Fibroblast of lung (primary cell): ENCODE measurements at places on chromosomes 2 and 18. TPM values are rescaled to one million over a fixed set of nuclear protein-coding genes. Genes with fewer than 3 reads are reported as not detected.
A peak's percentile ranks its signal among the peaks of the same experiment; 100 is the strongest.

- no peaks in the 10 kb centered on the region for H3K4me1 ChIP-seq
- H3K27ac ChIP-seq = no peak overlapping the region
- no peaks in the 10 kb centered on the region for H3K27me3 ChIP-seq
- no peaks in the 10 kb centered on the region for H3K36me3 ChIP-seq
Observed at GRCh38 chr18:39655341-39655740, 2089.7 kb upstream of the CELF4 start.

GRCh38 chr2:26610504-26611335 is 30.4 kb downstream of the CIB4 start:
- H3K27ac ChIP-seq = no peak overlapping the region
- no peak overlapping the region for H3K4me3 ChIP-seq
- DNase-seq = no peak
- peaks cover 46% of the 10 kb centered on the region for H3K27me3 ChIP-seq

- DNase-seq = no peak
- no peak overlapping the region for H3K27ac ChIP-seq
- no peak overlapping the region for H3K4me3 ChIP-seq
Observed at GRCh38 chr2:149225446-149225845, 104.9 kb upstream of the LYPD6 start.

Gene DSG3
- polyA plus RNA-seq = 0.01 and 0.02 TPM in 2 replicates

Gene CRYBA2
- not detected in 2 replicates for polyA plus RNA-seq

GRCh38 chr2:180709392-180710145 is 270.8 kb upstream of the UBE2E3 start:
- H3K27ac ChIP-seq = no peak overlapping the region
- H3K36me3 ChIP-seq = no peaks in the 10 kb centered on the region
- H3K4me3 ChIP-seq = no peak overlapping the region
- peaks cover 2% of the 10 kb centered on the region for H3K4me1 ChIP-seq
- no peak for DNase-seq

- no peak overlapping the region for H3K27ac ChIP-seq
- H3K4me3 ChIP-seq = no peak overlapping the region
Observed at GRCh38 chr2:121147766-121148165, 137.2 kb downstream of the TFCP2L1 start.

Gene GCA
- polyA plus RNA-seq = 5.2 and 7.6 TPM in 2 replicates

Gene SOCS6
- polyA plus RNA-seq = 34.1 and 38.6 TPM in 2 replicates

DNA sequence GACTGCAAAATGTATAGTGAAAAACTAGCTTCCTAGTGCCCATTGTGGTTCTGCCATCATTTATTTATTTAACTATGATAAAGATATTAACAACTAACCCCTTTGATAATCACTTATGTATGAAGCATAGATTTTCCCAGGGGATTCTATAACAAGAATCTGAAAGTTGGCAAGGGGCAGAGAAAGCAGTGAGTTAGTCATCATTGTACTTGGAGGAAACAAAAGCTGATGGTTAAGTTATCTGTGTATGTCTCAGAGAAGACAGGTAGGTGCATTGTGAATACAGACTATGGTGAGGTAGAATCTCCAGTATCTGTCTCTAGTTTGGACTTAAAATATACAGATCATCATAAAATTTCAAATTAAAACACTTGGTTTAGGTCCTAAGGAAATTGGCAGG is 2159.1 kb upstream of the CELF4 start:
- no peaks in the 10 kb centered on the region for H3K36me3 ChIP-seq
- no peaks in the 10 kb centered on the region for H3K4me1 ChIP-seq
- no peak overlapping the region for H3K27ac ChIP-seq
- H3K27me3 ChIP-seq = no peaks in the 10 kb centered on the region

DNA sequence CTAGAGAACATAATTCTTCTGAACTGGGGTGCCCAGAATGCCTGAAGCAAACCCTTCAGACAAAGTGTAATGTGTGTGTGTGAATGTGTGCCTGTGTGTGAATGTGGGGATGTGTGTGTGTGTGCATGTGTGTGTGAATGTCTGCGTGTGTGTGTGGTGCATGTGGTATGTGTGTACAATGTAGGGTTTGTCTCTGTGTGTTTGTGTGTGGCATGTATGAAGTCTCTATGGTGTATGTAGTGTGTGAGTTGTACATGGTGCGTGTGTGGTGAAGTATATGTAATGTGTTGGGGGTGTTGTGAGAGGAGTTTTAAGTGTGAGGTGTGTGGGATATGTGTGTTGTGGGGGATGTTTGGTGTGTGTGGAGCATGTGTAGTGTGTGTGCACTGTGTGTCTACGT is 129.3 kb upstream of the SOX11 start:
- H3K27ac ChIP-seq = no peak overlapping the region
- no peaks in the 10 kb centered on the region for H3K4me1 ChIP-seq
- no peak overlapping the region for H3K4me3 ChIP-seq
- no peaks in the 10 kb centered on the region for H3K36me3 ChIP-seq
- no peak for DNase-seq

Gene LINC00305
- not detected in 2 replicates for polyA plus RNA-seq

Gene WNT10A
- polyA plus RNA-seq = not detected in 2 replicates

GRCh38 chr18:46718501-46719341 is 38.1 kb downstream of the ST8SIA5 start:
- no peak overlapping the region for H3K4me3 ChIP-seq
- peaks cover 3% of the 10 kb centered on the region for H3K4me1 ChIP-seq
- DNase-seq = peak; percentile 90
- no peaks in the 10 kb centered on the region for H3K36me3 ChIP-seq

GRCh38 chr18:12308386-12309100 is 502 bp downstream of the TUBB6 start:
- H3K36me3 ChIP-seq = peaks cover 7% of the 10 kb centered on the region
- H3K27me3 ChIP-seq = no peaks in the 10 kb centered on the region
- H3K4me1 ChIP-seq = peaks cover 7% of the 10 kb centered on the region
- peak overlapping the region; percentile 94 for H3K27ac ChIP-seq
- H3K4me3 ChIP-seq = peak overlapping the region; percentile 84

DNA sequence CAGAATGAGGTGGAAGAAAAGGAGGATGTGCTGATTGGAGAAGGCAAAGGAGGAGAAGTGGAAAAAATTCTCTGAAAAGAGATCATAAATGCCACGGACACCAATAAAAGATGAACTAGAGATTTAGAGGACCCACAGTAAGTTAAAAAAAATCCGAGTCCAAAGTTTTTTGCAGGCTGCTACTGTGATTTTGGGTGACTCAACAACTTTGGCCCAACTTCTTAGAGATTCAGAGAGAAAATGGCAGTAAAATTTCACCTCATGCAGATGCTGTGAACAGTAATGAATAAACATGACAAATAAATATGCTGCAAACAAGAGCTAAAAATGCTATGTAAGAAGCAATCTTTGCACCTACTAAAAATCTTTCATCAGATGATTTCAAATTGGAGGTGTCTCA is 176.9 kb upstream of the SESTD1 start:
- H3K36me3 ChIP-seq = no peaks in the 10 kb centered on the region
- no peak for DNase-seq
- H3K4me3 ChIP-seq = no peak overlapping the region

DNA sequence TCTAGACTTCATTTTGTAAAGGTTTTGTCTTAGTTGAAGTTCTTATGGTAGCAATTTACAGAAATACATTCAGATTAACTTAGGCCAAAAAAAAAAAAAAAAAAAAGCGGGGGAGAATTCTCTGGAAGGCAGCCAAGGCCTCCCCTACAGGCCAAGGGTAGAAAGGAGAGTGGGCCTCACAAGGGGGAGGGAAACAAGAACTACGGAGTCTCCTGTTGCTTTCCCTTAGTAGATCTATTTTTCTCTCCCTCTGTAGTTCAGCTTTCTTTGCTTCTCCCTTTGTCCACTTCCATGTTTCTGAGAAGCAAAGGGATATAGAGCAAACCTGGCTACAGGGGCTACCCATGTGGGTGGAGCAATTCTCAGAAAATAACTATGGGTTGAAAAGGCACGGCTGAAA is 2.4 kb upstream of the STK11IP start:
- H3K4me1 ChIP-seq = peaks cover 2% of the 10 kb centered on the region
- DNase-seq = no peak
- no peaks in the 10 kb centered on the region for H3K36me3 ChIP-seq

DNA sequence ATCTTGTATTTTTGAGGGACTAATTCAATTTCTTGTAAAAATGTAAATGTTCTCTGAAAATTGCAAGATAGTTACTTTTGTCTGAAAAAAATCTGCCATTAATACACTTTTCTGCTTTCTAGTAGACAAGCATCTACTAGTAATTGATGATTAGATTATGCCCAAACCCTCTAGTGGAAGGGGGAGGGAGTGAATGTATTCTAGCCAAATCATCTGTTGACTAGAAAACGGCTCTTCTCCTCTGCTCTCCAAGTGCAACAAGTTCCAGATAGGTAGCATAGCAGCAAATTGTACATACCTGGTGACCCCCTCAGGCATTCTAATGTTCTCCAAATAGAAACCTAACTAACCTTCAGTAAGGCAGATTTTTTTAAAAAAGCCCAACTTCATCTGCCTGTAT is 58.6 kb downstream of the RELCH start:
- H3K27me3 ChIP-seq = no peaks in the 10 kb centered on the region
- DNase-seq = no peak
- H3K4me1 ChIP-seq = no peaks in the 10 kb centered on the region

Gene ADD2
- 0.22 and 2.5 TPM in 2 replicates for polyA plus RNA-seq

Gene TUBA3E
- polyA plus RNA-seq = not detected in 2 replicates

- H3K27ac ChIP-seq = no peak overlapping the region
- H3K36me3 ChIP-seq = no peaks in the 10 kb centered on the region
- DNase-seq = no peak
- no peaks in the 10 kb centered on the region for H3K27me3 ChIP-seq
Observed at GRCh38 chr2:193539188-193539587, 1344.5 kb upstream of the TMEFF2 start.

- H3K27me3 ChIP-seq = no peaks in the 10 kb centered on the region
- H3K4me3 ChIP-seq = no peak overlapping the region
- H3K27ac ChIP-seq = no peak overlapping the region
- peaks cover 2% of the 10 kb centered on the region for H3K36me3 ChIP-seq
- peak; percentile 81 for DNase-seq
Observed at GRCh38 chr18:51077217-51077616, 47.2 kb downstream of the SMAD4 start.

Gene ZC3H8
- 2.8 and 3.3 TPM in 2 replicates for polyA plus RNA-seq

GRCh38 chr2:105315314-105315713 is 14.2 kb downstream of the TGFBRAP1 start:
- H3K36me3 ChIP-seq = no peaks in the 10 kb centered on the region
- no peak for DNase-seq
- no peak overlapping the region for H3K27ac ChIP-seq

Gene NEURL3
- not detected in 2 replicates for polyA plus RNA-seq

Gene MBD2
- 29.7 and 32.5 TPM in 2 replicates for polyA plus RNA-seq

Gene MC2R
- polyA plus RNA-seq = not detected in 2 replicates

Gene AQP12B
- not detected in 2 replicates for polyA plus RNA-seq

DNA sequence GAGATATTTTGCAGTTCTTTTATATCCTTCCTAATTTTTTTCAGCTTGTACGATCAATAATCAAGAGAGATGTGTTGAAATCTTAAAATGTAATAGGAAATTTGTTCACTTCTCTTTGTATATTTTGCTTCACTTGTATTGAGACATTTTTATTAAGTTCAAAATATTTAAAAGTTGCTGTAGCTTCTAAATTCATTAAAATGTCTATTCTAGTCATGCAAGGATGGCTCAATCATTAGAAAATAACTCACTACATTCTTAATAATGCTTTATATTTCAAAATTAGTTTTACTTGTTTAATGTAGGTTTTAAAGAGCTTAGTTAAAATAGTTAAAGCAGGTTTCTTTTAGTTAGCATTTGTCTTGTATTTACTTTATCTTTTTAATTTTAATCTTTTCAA is 308.4 kb downstream of the CYRIA start:
- no peak for DNase-seq
- H3K4me1 ChIP-seq = no peaks in the 10 kb centered on the region
- no peaks in the 10 kb centered on the region for H3K27me3 ChIP-seq
- no peak overlapping the region for H3K27ac ChIP-seq
- no peak overlapping the region for H3K4me3 ChIP-seq

- no peaks in the 10 kb centered on the region for H3K36me3 ChIP-seq
- no peak overlapping the region for H3K27ac ChIP-seq
- H3K4me3 ChIP-seq = no peak overlapping the region
- no peaks in the 10 kb centered on the region for H3K4me1 ChIP-seq
- H3K27me3 ChIP-seq = no peaks in the 10 kb centered on the region
Observed at GRCh38 chr18:50472941-50473340, 86.9 kb upstream of the MAPK4 start.
